HTR-8/SVneo (cell line): ENCODE measurements at places on chromosomes 5 and 9.

GRCh38 chr5:179233909-179234562 lies 111.2 kb downstream of the ADAMTS2 start:
- no peak for DNase-seq

- no peak for DNase-seq
Measured at GRCh38 chr9:127947841-127948710, 10.4 kb upstream of the DPM2 start.

- no peak for DNase-seq
Measured at GRCh38 chr9:34195143-34195542, 16.3 kb downstream of the UBAP1 start.

DNA sequence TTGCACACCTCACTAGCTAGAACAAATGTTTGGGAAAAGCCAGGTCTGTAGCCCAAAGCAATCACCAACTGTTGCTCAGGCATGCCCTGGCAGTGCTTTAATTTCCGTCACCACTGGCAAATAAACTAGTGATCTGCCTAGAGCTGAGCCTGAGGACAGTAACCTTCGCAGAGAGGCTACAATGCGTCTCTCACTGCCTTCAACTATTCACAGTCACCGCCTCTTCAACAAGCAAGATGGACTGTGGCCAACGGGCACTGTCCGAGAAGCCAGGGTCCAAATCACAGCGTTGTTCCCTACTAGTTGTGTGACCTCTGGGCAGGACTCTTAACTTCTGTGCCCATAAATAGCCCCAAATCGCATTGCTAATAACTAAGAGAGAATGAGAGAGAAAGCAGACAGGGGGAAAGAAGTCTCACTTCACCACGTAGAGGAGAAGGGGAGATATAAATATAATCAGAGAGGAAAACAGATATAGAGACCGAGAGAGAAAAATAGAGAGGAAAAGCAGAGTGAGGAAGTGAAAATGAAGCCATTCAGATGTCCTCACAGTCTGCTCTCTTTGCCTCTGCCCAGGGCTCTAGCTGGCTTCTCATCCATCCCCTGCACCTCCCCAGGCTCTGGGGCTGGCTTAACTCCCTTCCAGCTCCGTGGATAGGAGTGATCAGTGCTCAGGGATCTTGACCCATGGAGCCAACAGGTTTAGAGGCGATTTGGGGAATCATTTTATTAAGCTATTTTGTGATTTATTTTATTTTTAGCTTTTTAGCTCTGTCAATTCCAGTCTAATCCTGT lies 157.9 kb downstream of the ZDHHC21 start:
- no peak for DNase-seq

DNA sequence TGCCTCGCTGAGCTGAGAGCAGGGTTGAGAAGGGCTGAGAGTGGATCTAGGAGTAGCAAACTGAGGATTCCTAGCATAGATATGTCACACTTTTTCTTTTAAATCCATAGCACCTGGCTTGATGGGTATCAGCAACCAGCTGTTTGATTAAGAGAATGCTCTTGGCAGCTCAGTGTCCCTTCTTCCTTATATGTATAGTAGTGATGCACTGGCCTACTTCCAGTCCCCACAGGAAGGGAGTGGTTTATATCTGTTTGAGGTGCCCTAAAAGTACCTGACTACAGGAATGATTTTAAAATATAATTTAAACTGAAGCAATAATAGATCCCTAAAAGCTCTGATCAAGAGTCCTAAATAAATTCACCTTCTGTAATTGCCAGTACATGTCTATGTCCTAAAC lies 546.8 kb upstream of the ZNF608 start:
- no peak for DNase-seq

DNA sequence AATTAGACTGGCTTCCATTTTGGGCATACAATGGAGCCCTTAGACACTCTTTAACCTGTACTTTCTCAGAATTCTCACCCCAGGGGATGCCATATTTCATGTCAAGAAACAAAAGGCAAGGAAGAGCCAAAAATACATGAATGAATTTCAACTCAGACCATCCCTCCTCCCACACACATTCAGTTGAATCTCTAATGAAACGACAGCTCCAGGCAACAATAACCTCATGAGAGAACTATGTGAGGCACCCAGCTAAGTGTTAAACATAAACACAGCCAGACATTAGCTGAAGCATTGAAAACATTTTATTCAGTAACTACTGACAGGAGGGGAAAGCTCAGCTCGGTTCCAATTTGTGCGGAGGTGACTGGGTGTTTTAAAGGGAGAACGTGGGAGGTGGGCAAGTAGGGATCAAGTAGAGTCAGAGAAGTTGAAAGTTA lies 1359.1 kb upstream of the CDH9 start:
- peak; percentile 76 for DNase-seq

- DNase-seq = no peak
Measured at GRCh38 chr5:179679014-179679674, 1.7 kb downstream of the CBY3 start.

GRCh38 chr5:128646176-128646575 lies 108.1 kb upstream of the FBN2 start:
- no peak for DNase-seq

- DNase-seq = no peak
Measured at GRCh38 chr5:176897263-176897662, 1.9 kb downstream of the HK3 start.

DNA sequence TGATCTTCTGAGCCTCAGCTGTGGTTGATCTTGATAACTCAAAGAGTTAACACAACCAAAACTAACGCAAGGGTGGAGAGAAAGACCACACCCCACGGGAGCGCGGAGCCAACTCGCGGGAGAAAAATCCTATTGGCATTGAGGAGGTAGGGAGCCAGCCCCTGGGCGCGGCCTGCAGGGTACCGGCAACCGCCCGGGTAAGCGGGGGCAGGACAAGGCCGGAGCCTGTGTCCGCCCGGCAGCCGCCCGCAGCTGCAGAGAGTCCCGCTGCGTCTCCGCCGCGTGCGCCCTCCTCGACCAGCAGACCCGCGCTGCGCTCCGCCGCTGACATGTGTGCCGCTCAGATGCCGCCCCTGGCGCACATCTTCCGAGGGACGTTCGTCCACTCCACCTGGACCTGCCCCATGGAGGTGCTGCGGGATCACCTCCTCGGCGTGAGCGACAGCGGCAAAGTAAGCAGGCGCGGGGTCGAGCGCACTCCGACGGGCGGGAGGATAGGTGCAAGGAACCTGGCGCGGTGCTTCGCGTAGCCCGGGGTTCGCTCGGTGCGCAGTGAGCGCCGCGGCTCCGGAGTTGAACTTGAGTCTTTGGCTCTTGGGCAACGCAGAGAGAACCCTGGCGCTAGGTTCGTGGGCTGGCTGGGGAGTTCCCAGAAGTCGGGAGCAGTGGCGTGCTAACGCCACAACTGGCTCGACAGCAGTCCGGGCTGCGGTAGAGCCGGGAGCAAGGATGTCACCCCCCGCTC lies at the start of gene GDA:
GDA (plus strand) TSS at position 210 of the 745 bp plus-strand sequence; CDS start at position 330, 120 bp downstream.
- no peak for DNase-seq

GRCh38 chr5:61162832-61163567 lies 732 bp upstream of the SMIM15 start:
- peak; percentile 24 for DNase-seq

GRCh38 chr5:112210430-112211005 lies 208.6 kb downstream of the EPB41L4A start:
- peak; percentile 17 for DNase-seq

DNA sequence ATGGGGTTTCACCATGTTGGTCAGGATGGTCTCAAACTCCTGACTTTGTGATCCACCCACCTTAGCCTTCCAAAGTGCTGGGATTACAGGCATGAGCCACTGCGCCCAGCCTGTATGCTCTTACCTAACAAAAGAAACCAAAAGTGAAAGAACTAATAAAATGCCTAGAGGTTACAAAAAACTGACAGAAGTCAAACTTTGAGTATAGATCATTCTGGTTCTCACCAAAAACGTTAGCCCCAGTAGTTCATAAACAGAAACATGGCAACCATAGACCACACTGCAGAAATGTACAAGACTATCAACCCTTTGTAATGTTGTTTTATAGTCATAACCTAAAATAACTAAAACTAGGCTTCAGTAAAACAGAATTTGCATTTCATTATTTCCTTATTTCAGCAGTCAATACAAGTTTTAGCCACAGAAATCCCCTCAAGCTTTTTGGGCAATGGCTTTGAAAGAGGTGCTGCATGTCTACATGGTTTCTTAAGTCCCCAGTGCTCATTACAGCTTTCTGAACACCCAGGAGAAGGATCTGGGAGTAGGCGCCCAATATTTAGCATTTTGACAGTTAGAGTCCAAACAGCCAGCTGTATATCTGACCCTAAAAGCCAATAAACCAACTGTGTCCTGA lies 72.5 kb downstream of the EPB41L4A start:
- no peak for DNase-seq

- no peak for DNase-seq
Measured at GRCh38 chr5:117615226-117615625, 1040.6 kb upstream of the SEMA6A start.

DNA sequence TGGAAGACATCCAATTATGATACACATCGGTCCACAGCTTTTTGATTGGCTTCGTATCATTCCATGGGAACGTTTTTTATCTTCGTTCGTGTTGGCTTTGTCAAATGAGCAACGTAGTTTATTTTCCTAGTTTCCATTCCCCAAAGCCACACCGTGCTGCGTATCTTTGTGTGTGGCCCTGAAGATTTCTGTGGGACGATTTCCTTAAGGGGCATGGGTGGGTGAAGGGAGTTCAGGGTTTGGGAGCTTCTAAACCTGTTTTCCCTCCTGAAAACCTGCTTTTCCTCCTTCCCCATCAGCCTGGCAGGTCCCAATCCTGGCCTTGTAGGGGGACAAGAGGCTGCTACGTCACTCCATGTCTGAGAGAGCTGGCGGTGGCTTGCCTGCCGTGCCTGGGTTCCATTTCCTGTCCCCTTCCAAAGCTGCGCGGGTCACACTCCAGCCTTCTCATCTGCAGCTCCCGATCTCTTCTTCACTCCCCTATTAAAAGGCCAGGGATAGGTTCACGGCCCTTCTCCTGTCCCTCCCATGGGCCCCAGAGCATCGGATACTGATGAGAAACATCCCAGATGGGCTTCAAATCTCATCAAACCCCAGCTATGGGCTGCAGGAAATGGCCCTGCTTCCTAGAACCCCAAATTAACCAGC lies 23.5 kb upstream of the ASS1 start:
- DNase-seq = no peak

DNA sequence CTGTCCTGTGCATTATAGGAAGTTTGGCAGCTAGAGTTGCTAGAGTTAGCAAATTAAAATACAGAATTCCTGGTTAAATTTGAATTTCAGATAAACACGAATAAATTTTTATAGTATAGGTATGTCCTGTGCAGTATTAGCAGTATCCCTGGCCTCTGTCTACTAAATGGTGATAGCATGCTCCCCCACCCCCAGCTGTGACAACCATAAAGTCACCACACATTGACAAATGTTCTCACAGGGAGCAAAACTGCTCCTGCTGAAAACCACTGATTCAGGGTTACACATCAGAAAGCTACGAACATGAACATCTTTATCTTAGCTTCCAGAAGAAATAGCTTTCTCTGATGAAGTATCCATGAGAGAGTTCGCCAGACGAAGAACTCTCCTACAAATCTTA lies 91.8 kb upstream of the CCDC112 start:
- DNase-seq = no peak

DNA sequence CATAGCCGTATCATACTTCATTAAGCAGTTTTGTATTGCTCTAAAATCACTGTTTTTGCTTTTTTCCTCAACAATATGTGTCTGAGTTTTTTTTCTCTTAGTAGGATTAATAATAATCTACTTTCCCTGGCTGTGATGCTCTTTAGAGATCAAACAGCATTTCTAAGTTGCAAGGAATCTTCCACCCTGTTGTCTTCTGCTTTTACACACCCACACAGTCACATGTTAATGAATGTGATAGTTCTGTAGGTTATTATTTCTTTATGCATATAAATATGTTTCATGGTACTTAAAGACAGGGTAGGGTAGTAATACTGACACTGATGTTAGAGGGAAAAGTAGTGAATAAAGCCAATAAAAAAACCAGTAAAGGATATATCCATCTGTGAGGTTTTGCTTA lies 29.3 kb downstream of the SLC44A1 start:
- no peak for DNase-seq

DNA sequence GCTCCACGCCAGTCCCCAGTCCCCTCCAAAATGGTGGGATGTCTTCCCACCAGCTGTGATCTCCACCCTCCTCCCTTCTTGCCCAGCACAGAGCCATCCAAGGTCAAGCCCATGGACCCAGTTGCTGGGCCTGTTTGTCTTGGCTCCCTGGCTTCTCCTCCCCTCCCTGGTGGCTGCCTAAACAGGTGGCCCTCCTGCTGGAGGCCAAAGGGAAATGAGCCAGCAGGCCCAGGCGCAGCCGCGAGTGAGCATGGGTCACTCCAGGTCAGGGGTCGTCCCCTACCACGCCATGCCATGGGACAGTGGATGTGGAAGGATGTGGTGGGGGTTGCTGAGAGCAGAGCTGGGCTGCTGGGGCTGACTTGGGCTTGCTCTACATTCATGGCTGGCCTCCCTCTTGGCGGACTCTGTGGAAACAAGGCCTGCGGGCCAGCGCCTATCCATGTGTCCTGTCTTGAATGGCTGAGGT lies 33.6 kb downstream of the COL15A1 start:
- no peak for DNase-seq

DNA sequence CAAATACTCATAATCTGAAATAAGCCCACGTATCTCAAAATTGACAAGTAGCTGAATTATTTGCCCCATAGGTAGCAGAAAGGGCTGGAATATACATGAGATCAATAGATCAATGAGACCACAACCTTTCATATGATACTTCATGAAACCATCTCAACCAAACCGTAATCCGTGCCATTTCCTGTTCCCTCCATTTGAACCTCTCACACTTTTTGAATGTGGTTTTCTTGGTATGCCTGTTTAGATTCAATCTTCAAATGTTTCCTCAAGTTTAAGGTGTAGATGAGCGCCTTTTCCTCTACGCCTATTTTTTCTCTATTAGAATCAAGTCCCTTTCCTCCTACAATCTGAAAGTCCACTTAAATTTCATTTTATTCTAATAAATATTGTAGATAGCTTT lies 805.5 kb downstream of the EFNA5 start:
- DNase-seq = no peak

DNA sequence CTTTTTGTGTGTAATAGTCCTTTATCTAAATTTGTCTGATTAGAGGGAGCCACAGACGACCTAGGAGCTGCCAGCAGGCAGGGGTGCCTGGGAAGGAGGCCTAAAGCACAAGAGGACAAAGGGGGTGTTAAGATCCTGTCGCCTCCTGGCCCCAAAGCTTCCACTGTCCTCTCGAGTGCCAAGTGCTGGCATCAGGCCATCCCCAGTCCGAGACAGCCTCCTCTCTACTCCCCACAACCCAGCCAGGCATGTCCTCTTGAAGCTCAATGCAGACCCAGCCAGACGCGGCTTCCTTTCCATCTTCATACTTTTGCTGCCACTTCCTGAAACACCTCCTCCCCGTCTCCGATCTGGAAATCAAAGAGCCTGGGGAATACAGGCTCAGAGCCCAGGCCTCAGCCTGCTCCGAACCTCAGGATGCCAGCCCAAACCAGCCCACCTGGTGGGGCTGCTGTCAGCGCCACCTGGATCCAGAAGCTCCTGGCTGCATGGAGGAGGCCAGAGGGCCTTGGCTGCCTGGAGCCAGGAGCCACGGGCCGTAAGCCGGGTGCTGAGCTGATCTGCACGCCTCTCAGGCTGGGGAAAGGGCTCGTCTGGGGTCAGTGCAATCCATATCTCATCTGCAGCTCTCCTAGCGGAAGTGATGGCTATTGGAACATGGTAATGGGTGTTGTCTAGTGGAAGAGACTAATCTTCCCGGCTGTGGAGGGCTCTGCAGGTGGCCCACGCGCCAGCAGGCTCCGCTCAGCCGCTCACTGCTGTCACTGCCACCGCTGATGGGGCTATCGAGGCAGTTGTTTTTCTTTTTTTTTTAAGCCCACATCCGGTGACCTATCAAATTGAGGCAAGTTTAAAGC lies 60.2 kb upstream of the FUBP3 start:
- DNase-seq = no peak
